ENCODE measurements at places on chromosomes 13 and 19. TPM values are rescaled to one million over a fixed set of nuclear protein-coding genes. Genes with fewer than 3 reads are reported as not detected.

The PABPC3 gene
- total RNA-seq: 0.05 TPM

The VAV1 gene
- total RNA-seq: 3.1 TPM

The ZNF793 gene
- 5.4 TPM for total RNA-seq

DNA sequence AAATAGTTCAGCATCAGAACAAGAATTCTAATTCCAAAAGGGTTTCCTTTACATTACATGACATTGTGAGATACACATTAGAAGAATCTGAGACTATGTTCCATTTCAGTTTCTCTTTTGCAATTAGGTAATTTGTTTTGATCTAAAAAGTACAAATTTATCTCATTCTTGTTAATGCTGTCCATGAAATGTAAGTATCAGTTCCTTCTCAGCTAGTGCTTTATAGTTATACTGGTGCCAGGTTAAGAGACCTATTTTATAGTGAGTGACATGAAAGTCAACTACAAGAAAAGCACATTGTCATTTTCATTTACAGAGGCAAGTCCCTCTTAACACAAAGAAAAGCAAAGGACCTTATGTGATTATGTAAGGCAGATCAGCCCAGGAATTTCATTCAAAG, 43.9 kb downstream of the RCBTB2 start:
- DNase-seq: no peak

- no peak for DNase-seq
Observed at GRCh38 chr13:24115671-24116070, 44.8 kb upstream of the SPATA13 start.

DNA sequence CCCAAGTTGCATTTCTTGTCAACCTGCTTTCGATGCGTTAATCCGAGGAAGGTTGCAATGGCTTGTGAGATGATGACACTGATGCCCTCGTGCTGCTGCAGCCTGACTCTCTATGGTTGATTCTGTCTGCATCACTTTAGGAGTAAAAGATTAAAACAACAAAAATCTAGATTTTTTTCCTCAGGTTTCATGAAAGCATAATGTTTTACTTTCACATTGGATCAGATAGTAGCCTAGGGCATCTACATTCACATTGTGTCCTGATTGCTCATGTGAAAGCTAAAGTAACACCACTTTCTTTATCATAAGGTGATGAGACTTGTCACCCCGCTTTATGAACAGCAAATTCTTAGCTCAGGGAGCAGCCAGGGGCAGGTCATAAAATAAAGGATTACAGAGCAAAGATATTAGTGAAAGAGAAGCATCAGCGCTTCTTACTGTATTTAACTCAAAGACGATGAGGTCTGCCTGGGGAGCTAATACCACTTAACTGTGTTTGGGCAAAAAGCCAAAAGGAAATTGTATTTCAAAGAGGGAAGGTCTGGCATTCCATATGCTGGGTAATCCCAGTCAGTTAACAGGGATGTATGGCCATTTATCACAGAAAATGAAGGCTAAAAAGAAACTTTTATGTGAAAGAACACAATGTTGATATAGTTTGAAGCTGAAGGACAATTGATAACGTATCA, 270.5 kb downstream of the GPC6 start:
- DNase-seq: no peak

- peak; percentile 9 for DNase-seq
Observed at GRCh38 chr13:114080739-114081561, 51.5 kb downstream of the RASA3 start.

The KLF5 gene
- total RNA-seq: 0.84 TPM

GRCh38 chr13:28637714-28638355, 21.1 kb upstream of the POMP start:
- DNase-seq: no peak

- DNase-seq: no peak
Observed at GRCh38 chr19:55678121-55678671, 3.2 kb downstream of the EPN1 start.

- no peak for DNase-seq
Observed at GRCh38 chr13:98944336-98944735, 33.5 kb downstream of the DOCK9 start.

- DNase-seq: no peak
Observed at GRCh38 chr19:3142781-3143337, 7.0 kb downstream of the GNA15 start.

DNA sequence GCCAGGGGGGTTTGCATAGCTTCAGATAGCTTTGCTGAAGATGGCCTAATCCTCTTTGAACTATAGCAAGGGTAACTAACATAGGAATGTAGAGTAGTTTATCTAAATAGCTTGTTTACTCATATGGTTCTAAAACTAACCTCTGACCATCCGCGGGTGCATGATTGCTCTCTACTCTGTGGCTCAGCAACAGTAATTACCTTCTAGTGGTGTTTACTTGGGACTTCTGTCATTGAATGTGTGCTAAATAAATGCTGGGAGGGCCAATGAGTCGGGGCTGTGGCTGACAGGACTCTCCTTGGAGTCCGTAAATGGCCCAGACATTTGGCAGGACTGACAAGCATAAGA, 1461.9 kb downstream of the UQCRFS1 start:
- no peak for DNase-seq

DNA sequence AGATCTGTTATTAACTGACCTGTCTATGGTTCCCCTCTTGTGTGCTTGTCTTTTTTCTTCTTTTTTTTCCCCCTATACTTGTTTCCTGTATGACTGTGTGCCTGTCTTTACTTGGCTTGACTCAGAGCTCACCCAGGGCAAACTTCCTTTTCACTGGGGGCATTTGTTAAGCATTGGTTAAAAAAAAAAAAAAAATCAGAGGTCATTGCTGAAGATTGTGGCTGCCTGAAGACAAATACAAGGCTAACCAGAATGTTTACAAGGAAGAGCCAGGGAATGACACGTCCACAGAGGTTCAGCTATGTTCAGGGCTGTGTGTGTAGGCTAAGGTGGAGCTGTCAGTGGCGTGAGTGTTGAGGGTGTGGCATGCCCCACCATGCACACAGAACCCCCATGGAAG, 47.1 kb downstream of the LNX2 start:
- no peak for DNase-seq

DNA sequence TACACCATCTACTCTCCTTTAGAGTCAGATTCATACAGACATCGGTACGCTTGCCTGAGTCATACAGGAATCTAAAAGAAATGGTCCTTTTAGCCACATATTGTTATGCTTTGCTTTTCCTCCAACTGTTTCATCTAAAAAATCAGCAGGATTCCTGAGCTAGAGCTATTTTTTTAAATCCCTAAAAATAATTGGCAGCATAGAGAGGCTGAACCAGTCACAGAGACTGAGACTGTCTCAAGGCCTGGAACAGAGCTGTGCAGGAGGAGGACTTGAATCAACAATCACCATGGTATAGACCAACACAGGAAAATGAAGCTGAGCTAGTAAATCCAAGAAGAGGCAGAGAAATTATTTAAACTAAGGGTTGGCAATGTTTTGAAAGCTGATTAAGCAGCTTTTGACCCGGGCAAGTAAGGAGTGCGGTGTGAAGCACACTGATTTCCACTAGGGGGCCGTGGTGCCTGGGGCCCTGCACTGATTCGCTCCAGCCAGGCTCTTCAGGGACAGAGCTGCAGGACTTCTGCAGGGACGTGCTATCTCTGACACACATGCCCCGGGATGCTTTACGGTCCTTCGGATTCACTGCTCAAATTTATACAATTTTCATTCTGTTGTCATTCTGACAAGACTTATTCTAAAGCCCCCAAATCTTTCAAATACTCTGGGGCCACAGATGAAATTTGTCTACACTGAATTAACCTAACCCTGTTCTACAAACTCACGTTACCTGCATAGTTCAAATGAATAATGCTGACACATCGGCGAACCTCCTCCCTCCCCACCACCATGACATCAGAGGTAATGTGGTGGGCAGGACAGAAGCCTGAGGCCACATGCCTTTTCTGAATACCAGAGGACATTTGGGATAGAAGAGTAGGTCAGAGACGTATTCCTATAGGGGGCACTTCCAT, 87.6 kb upstream of the SLC15A1 start:
- peak; percentile 80 for DNase-seq

- DNase-seq: no peak
Observed at GRCh38 chr19:6925801-6926751, 38.7 kb downstream of the ADGRE1 start.

DNA sequence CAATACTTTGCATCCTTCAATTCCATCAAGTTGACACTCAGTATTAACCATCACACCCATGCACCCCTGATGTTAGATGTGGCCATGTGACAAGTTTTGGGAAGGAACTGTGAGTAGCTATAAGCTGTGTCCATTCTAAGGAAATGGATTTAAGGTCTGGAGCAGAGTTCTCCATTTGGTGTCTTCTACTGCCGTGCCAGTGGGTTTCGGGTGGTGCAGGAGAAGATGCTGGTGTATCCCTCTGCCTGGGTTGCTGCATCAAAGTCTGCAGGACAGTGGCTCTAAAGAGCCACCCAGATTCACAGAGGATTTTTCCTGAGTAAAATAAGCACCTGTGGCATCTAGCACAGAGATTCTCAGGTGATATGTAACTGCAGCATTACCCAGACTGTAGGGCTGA, 105.7 kb upstream of the IRS2 start:
- no peak for DNase-seq

- no peak for DNase-seq
Observed at GRCh38 chr13:84661718-84662117, 779.4 kb upstream of the SLITRK1 start.

- DNase-seq: no peak
Observed at GRCh38 chr13:30780338-30780981, 45.1 kb downstream of the ALOX5AP start.

DNA sequence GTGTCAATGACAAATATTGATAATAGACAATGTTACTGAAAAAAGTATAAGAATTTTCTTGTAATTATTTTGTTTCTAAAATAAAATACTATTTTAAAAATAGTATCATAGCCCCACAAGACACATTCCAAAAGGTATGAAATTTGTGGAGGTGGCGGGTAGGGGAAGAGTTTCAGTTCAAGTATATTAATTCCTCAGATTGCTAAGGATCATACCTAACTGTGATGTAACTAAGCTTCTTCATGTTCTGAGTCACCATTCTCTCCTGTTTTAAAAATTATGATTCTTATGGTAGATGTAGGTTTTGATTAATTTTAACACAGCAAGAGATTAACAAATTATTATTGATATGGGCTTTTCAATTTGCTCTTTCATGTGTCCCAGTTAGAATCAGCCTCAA, 61.3 kb downstream of the MYO16 start:
- no peak for DNase-seq

DNA sequence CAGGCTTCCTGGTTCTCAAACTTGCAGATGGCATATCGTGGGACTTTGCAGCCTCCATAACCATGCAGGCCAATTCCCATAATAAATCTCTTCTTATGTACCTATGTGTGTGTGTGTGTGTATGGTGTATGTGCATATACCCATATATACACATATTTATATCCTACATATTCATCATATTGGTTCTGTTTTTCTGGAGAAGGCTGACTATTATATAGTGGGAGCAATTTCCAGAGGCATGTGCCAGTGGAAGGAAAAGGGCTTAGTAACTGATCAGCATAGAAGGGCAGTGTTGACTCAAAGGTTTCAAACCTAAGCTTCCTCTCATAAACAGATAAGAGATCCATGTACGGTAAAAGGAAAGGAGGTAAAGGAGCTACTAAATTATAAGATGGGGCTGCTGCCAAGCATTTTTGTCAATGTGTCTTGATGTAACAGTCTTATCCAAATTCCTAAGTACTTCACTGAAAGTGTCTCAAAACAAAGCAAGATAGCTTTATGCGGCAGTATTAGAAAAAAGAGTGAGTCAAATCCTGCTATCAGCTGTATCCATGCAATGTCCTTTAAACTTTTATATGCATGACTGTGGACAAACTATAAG, 432.1 kb downstream of the TBC1D4 start:
- DNase-seq: no peak

The CYP2A6 gene
- total RNA-seq: not detected

- no peak for DNase-seq
Observed at GRCh38 chr13:54591540-54591939, 1562.9 kb downstream of the OLFM4 start.

The GPR18 gene
- not detected for total RNA-seq

The ZBTB32 gene
- not detected for total RNA-seq

- DNase-seq: no peak
Observed at GRCh38 chr13:108984251-108984920, 355.0 kb downstream of the MYO16 start.

GRCh38 chr13:21948769-21949474, 278.0 kb downstream of the FGF9 start:
- DNase-seq: no peak

- DNase-seq: no peak
Observed at GRCh38 chr13:99548448-99548847, 47.2 kb downstream of the TM9SF2 start.

GRCh38 chr19:41531438-41532311, 44.3 kb upstream of the CEACAM21 start:
- DNase-seq: peak; percentile 87

- no peak for DNase-seq
Observed at GRCh38 chr13:109699628-109700071, 86.7 kb downstream of the IRS2 start.

The CACNG7 gene
- total RNA-seq: not detected

The LRRC8E gene
- 2.5 TPM for total RNA-seq

- DNase-seq: no peak
Observed at GRCh38 chr19:45464852-45465441, 2.8 kb upstream of the FOSB start.

- DNase-seq: no peak
Observed at GRCh38 chr13:35992964-35993363, 138.2 kb downstream of the DCLK1 start.

The AP2S1 gene
- total RNA-seq: 94.7 TPM

The PLIN4 gene
- total RNA-seq: 241 TPM

GRCh38 chr13:38693641-38694040, 6.8 kb downstream of the FREM2 start:
- no peak for DNase-seq

DNA sequence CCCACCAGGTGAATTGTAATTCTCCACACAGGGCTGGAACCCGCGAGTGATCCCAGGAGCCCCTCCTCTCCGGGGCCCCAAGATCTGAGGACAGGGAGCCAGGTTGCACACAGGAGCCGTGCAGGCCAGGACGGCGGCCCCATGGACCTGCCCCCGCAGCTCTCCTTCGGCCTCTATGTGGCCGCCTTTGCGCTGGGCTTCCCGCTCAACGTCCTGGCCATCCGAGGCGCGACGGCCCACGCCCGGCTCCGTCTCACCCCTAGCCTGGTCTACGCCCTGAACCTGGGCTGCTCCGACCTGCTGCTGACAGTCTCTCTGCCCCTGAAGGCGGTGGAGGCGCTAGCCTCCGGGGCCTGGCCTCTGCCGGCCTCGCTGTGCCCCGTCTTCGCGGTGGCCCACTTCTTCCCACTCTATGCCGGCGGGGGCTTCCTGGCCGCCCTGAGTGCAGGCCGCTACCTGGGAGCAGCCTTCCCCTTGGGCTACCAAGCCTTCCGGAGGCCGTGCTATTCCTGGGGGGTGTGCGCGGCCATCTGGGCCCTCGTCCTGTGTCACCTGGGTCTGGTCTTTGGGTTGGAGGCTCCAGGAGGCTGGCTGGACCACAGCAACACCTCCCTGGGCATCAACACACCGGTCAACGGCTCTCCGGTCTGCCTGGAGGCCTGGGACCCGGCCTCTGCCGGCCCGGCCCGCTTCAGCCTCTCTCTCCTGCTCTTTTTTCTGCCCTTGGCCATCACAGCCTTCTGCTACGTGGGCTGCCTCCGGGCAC, 3.9 kb downstream of the FFAR1 start:
- no peak for DNase-seq

All from Right ventricle myocardium inferior (tissue), 1 donor.